ENCODE measurements at places on chromosomes 3 and 15.

GRCh38 chr3:95539950-95540483, 1274.4 kb upstream of the EPHA6 start:
- no peak for DNase-seq

GRCh38 chr3:46423588-46423987, 16.5 kb downstream of the CCRL2 start:
- DNase-seq, result no peak

DNA sequence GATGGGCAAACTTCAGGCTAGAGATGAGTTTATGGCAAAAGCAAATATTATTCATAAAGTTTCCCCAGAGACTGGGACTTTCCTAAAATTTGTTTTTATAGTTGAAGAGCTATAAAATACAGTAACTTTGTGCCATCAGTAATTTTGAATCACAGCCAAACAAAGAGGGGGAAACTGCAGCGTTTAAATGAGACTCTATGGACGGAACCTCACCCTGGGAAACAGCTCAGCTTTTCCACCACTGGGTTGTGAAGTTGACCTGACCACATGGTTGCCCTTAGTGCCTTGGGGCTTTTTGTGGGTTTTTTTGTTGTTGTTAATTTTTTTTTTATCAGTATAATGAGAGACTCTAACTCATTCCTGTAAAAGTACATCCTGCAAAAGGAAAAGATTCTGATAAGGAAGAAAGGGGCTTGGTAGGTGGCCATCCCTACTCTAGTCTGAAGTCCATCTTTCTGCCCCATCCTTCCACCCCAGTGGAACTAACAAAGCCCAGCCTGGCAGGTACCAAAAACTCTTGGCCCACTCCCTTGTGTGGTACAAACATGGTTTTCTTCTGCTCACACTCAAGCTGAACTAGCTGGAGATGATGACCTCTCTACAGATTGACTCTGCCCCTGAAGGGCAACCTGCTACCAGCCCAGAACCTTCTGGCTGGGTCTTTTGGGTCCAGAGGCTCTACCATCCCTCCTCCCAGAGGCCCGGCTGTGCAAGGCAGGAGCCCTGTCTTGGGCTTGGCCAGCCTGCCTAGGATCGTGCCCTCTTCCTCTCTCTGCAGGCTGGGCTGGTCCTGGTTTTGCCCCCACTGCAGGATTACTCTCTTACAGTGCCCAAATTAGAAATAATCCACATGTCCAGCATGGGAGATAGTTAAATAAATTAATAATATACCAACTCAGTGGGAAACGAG, 41.2 kb downstream of the RLBP1 start:
- DNase-seq, result no peak

- DNase-seq, result no peak
These were observed 222.4 kb downstream of the CPNE4 start for GRCh38 chr3:131812433-131812832.

DNA sequence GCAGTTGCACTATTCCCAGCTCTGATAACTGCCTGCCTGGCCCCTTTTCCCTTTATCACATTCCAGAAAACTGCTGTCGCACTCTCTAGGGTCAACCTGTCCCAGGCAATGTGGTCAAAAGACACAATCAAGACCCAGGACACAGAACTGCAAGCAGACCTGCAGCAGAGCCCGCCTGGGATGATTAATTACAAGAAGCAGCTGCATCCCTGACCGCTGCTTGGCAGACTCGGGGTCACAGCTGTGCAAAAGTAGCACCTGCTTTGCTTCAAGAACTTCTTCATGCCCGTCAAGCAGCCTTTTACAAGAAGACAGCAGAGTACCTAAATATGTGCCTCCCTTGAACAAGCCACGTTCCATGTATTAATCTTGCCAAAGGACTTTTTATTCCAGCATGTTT, 120.0 kb upstream of the ST8SIA2 start:
- DNase-seq, result no peak

DNA sequence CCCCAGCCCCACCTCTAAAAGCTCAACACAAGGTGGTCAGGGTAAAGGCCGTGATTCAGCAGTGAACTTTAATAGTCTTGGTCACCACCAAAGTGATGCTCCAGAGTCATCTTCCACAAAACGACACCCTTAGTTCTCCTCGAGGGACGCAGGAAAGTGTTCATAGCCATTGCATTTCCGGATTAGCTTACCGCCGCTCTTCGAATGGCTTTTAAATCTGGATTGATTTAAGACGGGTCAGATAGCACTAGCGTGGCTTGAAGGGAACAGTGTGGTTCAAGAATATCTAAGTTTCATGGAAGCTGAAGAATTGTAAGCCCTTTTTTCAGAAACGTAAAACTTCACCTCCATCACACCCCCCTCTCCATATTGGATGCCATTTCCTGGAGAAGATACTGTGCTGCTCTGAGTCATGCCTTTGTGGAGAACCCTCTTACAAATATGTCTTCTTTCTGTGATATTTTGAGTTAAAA, 829 bp downstream of the RNF7 start:
- peak; percentile 53 for DNase-seq

DNA sequence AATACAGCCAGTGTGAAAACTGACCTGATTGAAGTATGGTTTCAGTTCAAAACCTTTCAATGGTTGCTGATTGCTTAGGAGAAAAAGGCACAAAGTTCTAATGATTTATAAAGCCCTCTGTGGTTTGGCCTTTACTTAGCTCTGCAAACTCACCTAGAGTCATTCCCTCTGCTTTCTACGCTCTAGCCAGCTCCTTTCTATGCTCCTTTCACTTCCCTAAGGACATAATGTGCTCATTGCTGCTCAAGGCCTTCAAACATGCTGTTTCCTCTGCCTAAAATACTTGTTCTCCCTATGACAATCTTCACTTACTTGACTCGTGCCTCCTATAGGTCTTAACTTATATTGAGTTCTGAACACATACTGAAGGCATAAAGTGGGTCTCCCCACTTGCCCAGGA, 19.0 kb downstream of the RPL39L start:
- DNase-seq, result no peak

- no peak for DNase-seq
These were observed 70.0 kb upstream of the CBLB start for GRCh38 chr3:105938806-105939205.

DNA sequence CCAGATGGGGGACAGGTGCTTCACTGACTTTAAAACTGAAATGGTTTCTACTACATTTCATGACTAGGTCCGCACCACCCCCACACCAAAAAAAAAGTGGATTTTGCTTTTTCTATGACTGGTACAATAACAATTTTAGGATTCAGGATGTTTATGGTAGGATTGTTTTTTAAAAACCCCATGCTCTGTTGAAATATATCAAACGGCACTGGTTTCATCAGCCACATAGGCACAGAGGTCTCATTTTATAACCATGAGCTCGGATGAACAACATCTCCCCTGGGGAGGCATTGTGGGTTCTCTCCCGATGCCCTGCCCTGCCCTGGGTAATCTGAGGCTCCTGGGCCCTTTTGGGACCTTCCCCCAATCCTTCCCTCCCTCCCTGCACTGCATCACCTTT, 202.7 kb upstream of the KBTBD8 start:
- no peak for DNase-seq

- DNase-seq, result no peak
These were observed 291.1 kb downstream of the CHL1 start for GRCh38 chr3:487614-488013.

DNA sequence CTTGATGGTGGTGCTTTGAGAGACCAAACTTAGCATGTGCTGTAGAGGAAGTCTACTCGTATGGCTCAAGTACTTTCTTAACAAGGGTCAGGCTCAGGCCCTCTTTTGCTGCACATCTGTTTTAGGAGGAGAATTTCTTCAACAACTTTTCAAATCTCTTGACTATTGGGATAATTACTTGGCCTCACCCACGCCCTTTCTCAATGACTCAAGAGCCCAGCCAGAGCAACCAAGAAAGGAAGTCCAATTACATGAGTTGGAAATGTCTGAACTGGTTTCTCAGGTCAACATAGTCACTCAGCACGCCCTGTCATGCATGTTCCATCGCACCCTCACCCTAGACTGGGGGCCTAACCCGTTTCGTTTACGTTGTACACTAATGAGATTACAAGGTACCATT, 44.8 kb upstream of the UMPS start:
- no peak for DNase-seq

- DNase-seq, result no peak
These were observed 333.8 kb downstream of the PDCD6IP start for GRCh38 chr3:34132069-34132692.

DNA sequence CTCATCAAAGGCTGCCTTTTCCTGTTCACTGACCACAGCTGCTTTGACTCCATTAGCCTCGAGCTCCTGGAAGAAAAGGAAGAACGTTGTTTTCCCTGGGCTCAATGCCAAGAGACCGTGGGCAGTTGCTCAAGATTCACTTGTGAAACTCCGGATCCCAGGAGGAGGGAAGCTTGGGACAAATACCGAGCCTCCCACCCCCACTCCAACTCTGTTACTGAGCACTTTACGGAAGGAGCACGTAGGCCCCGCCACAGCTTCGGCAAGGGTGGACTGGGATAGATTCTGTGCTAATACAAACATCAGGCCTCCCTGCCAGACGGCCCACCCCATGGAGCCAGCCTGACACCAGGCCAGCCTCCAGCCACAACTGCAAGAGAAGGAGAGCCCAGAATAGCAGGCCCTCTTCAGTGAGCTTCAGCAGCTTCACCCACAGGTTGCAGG, 10.8 kb upstream of the FANCD2 start:
- DNase-seq, result no peak

GRCh38 chr3:115445559-115445958, 177.8 kb upstream of the GAP43 start:
- no peak for DNase-seq

DNA sequence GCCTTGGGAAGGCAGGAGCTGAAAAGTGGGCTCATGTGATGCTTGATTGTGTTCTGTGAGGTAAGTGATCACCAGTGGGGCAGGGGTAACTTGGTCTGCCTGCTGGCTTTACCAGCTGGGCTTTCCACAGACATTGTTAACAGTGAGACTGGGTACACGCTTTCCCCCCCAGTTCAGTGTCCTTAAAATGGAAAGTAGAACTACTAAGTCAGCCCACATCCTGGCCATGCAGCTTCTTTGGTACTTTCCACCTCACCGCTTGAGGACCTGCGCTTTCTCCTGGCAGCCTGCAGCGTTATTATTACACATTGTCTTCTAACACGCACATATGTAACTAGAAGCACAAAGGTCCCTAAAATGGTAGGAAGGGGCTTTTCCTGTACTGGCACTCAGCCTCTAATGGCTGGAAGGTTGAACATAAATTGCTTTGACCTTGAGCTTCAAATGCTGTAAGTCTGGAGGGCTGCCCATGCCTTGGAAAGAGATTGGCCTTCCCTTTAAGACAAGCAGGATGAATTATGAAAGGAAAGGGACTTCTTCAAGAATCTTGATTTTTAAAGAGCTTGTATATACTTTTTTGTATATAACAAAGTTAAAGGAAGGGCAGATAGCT, 216.1 kb upstream of the ROPN1 start:
- DNase-seq, result no peak

DNA sequence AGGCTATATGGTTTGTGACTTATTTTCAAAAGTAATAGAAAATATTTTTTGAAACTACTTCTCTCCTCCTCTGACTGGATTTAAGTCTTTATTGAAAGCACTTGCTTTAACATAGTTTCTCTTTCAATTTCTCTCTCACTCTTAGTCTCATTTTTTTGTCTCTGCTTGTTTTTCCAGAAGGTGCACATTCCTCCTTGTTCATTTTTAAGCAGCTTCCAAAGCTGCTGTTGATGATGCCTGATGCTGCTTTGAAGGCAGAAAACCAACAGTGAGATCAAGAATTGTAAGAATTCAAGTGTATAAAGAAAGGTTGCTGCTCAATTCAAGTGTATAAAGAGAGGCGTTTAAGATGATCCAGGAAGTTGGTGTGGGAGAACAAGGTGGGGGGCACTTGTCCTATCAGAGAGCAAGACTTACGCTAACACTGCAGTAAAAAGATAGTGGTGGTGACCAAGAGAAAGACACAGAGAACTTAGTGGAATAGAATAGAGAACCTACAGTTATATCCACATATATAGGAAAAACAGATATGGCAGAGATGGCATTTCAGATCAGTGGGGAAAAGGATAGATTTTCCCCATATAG, 12.1 kb downstream of the NR2C2 start:
- DNase-seq, result no peak

DNA sequence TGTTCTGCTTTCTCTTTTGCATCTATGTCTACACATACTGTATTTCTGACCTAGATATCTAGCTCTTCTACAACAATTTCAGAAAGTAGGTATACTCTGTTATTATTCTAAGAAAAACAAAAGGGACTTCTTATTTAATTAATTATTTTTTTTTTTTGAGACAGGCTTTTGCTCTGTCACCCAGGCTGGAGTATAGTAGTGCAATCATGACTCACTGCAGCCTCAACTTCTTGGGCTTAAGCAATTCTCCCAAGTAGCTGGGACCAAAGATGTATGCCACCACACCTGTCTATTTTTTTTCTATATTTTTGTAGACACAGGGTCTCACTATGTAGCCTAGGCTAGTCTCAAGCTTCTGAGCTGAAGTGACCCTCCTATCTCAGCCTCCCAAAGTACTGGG, 130.6 kb downstream of the MBNL1 start:
- no peak for DNase-seq

- DNase-seq, result no peak
These were observed 12.0 kb downstream of the ALDH1A2 start for GRCh38 chr15:58053315-58054153.

GRCh38 chr3:147662705-147663104, 253.5 kb downstream of the ZIC1 start:
- DNase-seq, result no peak

GRCh38 chr15:70488002-70488605, 275.3 kb downstream of the UACA start:
- peak; percentile 56 for DNase-seq

DNA sequence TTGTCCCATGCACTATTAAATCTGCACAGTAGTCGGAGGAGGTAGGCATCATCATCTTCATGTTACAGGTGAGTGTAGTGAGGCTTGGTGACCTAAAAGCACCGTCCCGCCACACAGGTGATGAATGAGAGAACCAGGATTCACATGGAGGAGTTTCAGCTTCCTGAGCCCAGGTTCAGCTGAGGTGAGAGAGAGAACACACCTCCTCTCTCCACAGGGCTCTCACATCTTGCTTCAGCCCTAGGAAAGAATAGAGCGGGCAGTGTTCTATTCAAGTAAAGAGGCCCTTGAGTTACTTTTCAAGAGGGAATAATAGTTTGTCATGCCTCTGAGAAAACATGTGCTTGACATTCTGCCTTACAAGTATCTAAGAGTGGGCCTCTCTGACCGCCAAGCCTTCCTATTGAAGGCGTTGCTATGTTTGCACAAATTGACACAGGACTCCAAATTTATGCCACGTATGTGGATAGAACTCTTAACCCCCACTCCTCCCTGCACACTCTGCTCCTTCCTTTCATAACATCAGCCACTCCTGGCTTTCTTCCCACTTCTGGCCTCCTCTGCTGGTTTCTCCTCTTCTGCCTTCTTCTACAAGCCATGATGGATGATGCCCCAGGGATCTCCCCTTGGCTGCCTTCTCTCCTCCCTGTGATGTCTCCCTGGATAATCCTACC, 138.3 kb upstream of the ABHD17C start:
- DNase-seq, result no peak

DNA sequence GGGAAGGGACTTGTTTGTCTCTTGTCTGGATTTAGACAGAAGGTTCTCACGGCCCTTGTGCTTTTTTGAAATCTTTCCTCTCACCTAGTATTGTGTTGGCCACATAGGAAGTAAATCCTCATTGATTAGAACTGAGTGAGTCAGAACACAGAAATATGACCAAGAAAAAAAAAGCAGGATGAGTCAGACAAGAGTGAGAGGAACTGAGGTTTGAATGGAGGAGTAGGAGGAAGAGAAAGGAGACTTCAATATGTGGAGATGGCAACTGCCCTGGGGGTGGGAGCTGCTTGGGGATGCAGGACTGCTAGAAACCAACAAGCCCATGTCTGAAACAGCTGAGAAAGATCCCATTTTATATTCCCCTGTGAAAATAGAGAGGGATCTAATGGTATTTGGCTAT, 194.1 kb upstream of the ZBTB20 start:
- DNase-seq, result no peak

Data from hematopoietic multipotent progenitor cell treated with erythropoietin and hydrocortisone succinate and interleukin-3 and kit ligand, for 17 days (in vitro differentiated cells).